SW480 (cell line): ENCODE measurements at places on chromosomes 1 and 21.
A peak's percentile ranks its signal among the peaks of the same experiment; 100 is the strongest.

GRCh38 chr1:25456502-25456901, 25.8 kb downstream of the MACO1 start:
- DNase-seq: no peak

- DNase-seq: peak; percentile 63
These were observed 16.1 kb downstream of the TNFRSF8 start for GRCh38 chr1:12078938-12079861.

GRCh38 chr1:226411619-226412018, 3.7 kb upstream of the PARP1 start:
- no peak for DNase-seq

DNA sequence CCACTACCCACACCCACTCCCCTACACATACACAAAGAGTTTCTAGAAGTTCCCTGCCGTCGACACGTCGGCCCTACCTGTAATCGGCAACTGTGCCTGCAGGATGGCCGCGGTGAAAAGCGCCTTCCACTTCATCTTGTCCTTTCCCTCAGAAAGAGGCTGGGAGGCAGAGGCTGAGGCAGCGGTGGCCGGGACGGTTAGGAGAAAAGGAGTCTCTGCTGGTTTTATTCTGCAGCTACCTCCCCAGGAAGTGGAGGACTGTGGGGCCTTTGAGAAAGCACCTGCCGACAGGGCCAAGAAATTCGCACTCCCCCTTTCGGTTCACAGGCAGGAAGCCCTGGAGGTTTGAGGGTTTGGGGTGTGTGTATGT, at the start of gene CD247:
TSS of gene CD247 (minus strand) at position 199 of the 370 bp plus-strand sequence. CDS start at position 135, 64 bp downstream.
- no peak for DNase-seq

GRCh38 chr1:45622524-45623394, 1.1 kb downstream of the CCDC17 start:
- no peak for DNase-seq

- DNase-seq: no peak
These were observed 2.8 kb upstream of the KNCN start for GRCh38 chr1:46554236-46554596.

GRCh38 chr1:2322581-2323211, 68.7 kb downstream of the MORN1 start:
- no peak for DNase-seq

DNA sequence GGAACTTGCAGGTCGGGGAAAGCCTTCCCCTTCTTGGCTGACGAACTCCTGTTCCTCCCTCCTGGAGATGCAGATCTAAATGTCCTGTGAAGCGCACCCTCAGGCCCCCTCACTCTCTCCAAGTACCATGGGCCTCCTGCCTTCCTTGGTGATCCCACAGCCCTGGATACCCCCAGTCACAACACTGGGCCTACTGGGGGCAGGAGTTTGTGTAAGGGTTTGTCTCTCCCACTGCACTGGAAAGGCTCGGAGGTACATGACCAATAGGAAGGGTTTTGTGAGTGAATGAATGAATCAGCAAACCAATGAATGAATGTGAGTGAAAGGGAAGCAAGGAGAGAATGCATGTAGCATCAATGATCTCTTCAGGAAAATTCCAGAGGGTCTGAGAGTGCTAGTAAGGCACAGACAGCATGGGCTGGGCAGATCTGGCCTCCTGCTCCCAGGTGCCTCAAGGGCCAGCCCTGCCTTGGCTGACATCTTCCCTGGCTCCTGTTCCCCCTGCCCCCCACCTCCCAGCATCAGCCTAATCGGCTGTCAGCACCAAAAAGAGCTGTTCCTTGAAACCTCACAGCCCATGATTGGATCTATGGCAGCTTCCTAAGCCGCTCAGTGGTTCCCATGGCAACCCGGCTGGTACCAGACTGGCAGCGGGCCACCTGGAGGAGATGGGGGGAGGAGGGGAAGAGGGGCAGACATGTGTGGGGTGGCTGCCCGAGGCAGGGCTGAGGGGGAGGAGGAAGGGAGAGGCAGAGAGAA, 95.8 kb downstream of the VWA5B1 start:
- no peak for DNase-seq

GRCh38 chr1:21491488-21492355, 17.5 kb upstream of the ALPL start:
- DNase-seq: no peak

DNA sequence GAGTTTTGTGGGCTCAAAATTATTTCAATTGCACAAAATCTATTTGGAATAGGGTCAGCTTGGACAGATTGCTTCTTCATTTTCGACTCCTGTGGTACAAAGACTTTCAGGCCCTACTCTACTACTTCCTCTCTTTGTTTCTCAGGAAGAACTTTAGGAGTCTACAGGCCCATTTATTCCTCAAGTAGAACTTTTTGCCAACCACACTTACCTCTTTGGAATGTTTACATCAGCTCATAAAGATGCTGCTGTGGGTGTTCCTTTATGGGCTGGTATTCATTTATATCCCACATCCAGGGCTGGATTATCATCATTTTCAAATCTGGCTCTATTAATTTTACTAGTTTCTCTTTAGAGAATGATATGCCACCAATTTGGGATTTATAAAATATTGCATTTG, 46.3 kb upstream of the TNFSF18 start:
- DNase-seq: no peak

GRCh38 chr1:226474041-226474440, 66.1 kb upstream of the PARP1 start:
- DNase-seq: no peak

DNA sequence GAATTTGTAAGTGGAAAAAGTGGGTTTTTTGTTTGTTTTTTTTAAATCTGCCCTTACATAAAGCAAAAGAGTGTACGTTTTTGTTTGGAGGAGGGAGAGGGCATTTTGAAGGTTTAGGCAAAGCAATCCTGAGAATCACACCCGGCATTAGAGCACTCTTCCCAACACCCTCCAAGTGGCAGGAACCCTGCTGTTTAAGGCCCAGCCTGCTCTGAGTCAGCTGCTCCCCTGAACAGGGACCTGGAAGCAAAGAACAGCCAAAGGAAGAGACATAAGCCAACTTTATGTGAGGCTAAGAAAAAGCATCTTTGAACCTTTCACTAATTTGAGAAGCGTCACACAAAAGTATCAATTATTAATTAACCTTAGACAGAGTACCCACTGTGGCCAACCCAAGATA, 16.9 kb downstream of the MTFR1L start:
- no peak for DNase-seq

DNA sequence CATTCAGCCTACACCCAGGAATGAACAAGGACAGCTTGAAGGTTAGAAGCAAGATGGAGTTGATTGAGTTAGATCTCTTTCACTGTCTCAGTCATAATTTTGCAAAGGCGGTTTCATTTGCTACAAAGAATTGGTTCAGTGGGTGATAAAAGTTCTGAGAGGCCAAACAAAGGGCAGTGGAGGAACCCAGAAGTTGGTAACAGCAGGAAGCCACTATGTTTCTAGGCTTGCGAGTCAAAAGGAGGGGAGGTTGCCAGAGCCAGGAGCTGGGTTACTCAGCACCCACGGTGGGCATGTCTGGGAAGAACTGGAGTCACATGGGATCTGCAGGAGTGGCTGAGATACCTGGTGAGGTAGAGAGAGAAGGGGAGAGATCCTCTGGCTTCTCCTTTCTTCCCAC, 64.2 kb upstream of the MRPS6 start:
- DNase-seq: no peak

DNA sequence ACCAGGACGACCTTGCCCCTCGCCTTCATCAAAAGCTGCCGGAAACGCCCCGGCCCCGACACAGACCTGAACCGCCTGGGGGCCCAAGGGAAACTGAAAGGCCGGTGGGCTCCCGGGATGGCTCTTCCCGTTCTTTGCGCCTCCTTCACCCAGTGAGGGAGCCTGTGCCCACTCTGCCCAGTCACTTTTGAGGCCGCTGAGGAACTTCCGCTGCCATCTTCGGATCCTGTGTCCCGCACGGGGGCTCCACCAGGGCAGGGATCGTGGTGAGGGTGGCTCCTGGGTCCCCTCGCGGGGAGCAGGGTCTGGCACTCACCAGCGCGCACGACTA, 104.0 kb downstream of the PPIAL4G start:
- DNase-seq: no peak

GRCh38 chr1:73979684-73980083, 218.3 kb downstream of the LRRIQ3 start:
- DNase-seq: no peak

DNA sequence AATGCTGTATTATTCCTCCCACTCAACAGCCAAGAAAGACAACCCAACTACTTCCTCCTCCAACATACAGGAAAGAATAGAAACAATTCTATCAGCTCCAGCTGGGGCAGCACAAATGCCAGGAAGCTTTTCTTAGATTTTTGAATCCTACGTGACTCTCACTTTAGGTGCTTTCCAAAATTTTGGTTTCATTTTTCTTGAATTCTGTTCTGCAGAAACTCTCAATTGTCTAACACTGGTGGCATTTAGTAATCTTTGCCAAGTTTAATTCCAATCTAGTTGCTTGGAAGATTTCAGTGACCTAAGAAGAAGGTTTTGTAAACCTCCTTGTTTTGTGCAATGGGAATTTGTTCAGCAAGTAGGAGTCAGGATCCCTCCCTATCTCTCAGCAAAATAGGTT, 37.1 kb upstream of the DOCK7 start:
- no peak for DNase-seq

- DNase-seq: peak; percentile 41
These were observed 156.2 kb downstream of the DENND1B start for GRCh38 chr1:197619008-197619640.

GRCh38 chr1:111199881-111200801, at the start of gene DENND2D:
Gene DENND2D, minus strand, starts transcription at chr1:111200646. Its CDS starts 187 bp downstream, at chr1:111200459.
- no peak for DNase-seq

DNA sequence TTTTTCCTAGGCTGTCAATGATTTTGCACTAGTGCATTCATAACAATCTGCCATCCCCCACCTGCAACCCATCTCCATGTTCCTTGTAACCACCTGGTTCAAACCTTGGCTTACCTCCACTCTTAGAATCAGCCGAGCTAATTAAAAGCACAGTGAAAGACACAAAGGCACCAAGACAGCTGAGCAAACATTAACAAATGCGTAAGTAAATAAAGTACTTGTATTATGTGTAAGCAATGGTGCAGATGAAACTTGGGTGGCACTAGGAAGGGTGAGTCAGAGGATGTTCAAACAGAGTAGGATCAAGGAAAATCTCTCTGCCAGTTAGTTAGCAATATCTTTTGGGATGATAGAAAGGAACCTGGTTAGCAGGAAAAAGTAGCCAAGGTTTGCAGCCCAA, 5.1 kb upstream of the FOXJ3 start:
- peak; percentile 85 for DNase-seq

DNA sequence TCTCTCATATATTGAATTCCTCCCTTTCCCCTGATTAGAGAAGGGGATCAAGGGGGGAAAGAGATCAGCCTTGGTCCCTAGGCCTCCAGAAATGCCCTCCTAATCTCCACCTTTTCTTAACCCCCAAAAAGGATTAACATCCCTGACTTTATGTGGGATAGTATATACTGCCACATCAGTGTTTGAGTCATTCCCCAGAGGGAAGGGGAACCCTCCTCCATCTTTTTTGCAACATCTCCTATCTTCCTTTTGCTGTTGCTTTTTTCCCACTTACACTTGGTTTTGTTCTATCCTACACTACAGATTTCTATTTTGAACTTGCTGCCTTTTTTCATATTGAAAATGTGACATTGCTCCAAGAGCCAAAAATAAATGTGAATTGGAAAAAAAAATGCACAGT, 65.4 kb upstream of the PODN start:
- no peak for DNase-seq

- DNase-seq: no peak
These were observed 37.2 kb downstream of the RIMS3 start for GRCh38 chr1:40627987-40628902.

GRCh38 chr1:200445213-200445612, 35.4 kb upstream of the ZNF281 start:
- no peak for DNase-seq

DNA sequence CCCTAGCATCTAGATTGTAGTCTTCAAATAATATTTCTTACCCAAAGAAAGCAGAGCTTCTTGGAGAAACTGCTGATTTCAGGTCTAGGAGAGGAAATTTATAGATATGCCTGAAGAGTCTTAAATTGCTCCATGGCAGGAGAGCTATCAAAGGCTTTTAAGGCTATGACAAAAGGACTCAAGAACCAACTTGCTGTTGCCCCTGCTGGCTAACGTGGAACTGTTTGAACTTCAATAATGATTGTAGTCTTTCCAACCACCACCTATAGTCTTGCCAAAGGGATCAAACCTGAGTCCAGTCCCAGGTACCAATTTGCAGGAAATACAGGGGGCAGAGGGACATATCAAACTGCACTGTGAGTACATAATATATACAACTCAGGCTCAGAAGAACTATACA, 336.2 kb upstream of the ESRRG start:
- no peak for DNase-seq

DNA sequence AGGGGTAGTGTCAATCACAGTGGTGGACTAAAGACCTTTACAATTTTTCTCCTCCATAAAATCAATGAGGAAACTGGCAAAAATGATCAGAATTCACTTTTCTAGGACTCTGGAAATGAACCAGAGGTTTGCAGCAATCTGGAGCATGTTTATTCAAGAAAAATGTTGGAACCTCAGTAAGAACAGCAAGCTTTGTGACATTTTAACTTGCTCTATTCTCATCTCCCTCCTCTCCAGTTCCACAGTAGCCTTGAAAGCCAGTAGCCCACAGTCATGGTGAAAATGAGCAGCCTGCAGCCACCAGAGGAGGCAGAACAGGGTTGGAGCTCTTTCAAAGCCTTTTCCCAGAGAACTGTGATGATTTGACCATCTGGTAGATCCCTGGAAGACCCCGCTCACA, 9.1 kb downstream of the TTC4 start:
- DNase-seq: no peak

DNA sequence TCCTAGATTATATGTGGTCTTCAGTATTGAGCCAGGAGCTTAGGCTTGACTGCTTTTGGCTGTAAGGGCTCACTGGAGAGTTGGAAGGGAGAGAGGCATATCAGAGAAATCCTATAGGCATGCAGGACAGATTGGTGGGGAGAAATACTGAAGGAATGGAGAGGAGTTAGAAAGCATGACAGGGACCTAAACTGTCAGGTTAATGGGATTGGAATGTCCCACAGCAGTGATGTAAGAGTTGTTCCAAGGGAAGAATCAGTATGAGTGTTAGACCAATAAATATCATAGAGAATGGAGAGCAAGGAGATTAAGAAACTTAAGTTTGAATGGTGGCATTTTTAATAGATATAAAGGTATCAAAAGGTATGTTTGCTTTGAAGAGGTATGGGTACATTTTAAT, 39.7 kb downstream of the SLC35A3 start:
- DNase-seq: no peak

GRCh38 chr1:12630946-12631530, 12.8 kb upstream of the AADACL4 start:
- no peak for DNase-seq

GRCh38 chr1:32715901-32716311, 13.3 kb upstream of the SYNC start:
- DNase-seq: no peak

DNA sequence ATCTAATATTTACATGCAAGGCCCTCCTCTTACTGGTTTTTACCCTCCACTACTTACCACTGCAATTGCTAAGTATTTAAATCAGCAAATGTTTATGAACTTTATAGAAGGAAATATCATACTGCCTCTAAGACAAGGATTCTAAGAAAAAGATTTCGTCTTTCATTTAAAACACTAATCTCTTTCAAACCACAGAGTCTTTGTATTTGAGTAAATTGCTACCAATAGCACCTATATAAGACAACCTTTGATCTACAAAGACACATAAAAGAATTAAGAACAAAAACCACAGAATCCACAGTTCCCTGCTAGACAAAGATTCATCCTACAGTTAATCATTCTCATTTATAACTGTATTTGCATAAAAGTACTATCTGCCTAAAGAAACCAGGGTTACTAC, 37.6 kb downstream of the RNF115 start:
- DNase-seq: no peak

GRCh38 chr21:38402291-38402690, 96.0 kb downstream of the ERG start:
- DNase-seq: no peak

- DNase-seq: no peak
These were observed 113.1 kb upstream of the SLC45A1 start for GRCh38 chr1:8204826-8205225.
